ENCODE measurements at places on chromosomes 11 and 22. TPM values are rescaled to one million over a fixed set of nuclear protein-coding genes. Genes with fewer than 3 reads are reported as not detected.

PGA5 gene
- not detected for total RNA-seq

ZNF280B gene
- total RNA-seq: 33.9 TPM

DNA sequence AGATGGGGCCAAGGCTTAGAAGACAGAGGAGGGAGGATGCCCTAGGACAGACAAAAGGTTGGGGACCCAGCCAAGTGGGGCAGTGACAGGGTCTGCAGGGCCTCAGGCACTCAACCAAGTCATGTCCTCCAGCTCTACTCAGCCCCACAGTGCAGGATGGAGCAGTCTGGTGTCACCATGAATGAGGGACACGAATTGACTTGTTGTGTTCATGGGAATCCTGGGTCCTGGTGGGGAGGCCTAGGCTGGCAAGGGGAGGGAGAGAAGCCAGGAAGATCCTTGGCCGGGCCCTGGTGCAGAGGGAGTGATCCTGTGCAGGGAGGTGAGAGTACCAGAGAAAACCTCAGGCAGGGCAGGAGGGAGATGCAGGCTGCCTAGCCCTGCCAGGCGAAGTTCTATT lies 12.0 kb downstream of the P2RY6 start:
- H3K27me3 ChIP-seq: no peaks in the 10 kb centered on the region
- H3K4me3 ChIP-seq: no peak overlapping the region
- H3K27ac ChIP-seq: no peak overlapping the region
- DNase-seq: no peak

DNA sequence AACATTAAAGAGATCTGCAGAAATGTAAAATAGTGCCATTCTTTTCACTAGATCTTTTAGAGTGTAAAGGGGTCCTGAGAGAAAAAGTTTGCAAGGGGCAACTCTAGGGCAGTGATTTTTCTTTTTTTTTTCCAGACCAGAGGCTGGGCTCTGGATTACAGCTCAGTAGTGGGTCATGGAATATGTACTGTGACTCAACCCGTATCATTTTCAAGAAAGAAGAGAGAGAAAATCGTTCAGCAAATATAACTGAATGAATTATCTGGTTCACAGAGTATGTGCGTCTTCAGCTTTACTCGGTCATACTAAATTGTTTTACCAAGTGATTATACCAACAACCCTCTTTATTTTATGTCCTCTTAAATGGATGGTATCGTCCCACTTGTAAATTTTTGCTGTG lies 3.8 kb downstream of the CEP57 start:
- no peaks in the 10 kb centered on the region for H3K4me1 ChIP-seq
- DNase-seq: no peak
- no peak overlapping the region for H3K27ac ChIP-seq

DNA sequence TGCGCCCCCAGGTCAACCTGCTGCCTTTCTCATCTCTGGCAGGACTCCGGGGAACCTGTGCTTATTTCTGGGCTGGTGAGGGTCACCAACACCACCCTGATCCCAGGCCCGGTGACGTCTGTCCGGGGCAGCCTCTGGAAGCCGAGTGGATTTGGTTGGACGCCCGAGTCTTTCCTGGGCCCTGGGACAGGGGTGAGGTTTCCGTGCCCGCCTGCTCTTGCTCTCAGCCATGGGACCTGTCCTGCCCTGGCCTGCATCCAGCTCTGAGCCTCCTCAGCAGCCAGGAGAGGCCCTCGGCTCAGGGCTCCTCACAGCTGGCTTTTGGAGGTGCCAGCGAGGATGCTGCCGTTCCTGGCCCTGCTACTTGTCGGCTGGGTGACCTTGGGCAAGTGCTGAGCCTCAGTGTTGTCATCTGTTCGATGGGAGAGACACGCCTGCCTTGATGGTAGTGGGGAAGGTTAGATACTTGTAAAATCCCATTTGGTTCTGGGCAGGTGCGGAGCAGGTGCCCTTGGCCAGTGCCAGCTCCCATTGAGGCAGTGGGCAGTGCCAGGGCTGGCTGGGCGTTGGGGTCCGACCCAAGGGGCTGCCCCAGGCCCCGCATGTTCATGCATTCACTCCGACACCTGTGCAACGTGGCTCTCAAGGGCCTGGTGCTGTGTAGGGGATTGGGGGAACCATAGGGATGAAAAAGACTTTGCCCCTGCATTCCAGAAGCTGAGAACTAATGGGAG lies 58.9 kb upstream of the THY1 start:
- no peaks in the 10 kb centered on the region for H3K4me1 ChIP-seq
- no peak overlapping the region for H3K27ac ChIP-seq
- H3K4me3 ChIP-seq: no peak overlapping the region
- no peaks in the 10 kb centered on the region for H3K27me3 ChIP-seq

- no peaks in the 10 kb centered on the region for H3K36me3 ChIP-seq
- no peak overlapping the region for H3K27ac ChIP-seq
Measured at GRCh38 chr11:86718521-86718920, 46.1 kb upstream of the ME3 start.

GRCh38 chr22:32307055-32307454 lies 50.6 kb upstream of the RFPL3 start:
- H3K4me1 ChIP-seq: no peaks in the 10 kb centered on the region
- no peaks in the 10 kb centered on the region for H3K27me3 ChIP-seq
- no peak for DNase-seq
- H3K36me3 ChIP-seq: no peaks in the 10 kb centered on the region

DNA sequence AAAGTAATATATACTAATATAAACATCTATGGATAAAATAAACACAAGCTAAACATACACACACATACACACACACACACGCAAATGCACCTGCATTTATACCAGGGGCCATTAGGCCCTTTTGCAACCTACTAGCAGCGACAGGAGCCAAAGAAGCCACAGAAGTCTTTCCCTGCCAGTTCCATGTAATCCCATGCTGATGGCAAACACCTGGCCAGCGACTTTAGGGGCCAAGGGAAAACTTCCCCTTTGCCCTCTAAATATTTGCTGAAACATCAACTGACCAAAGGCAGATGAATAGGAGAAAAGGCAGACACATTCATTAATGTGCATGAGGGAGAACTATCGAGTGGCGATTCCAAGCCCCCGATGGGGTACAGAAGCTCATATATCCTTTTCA lies 14.8 kb upstream of the P2RY2 start:
- no peak overlapping the region for H3K4me3 ChIP-seq
- no peak overlapping the region for H3K27ac ChIP-seq
- no peaks in the 10 kb centered on the region for H3K36me3 ChIP-seq
- H3K27me3 ChIP-seq: no peaks in the 10 kb centered on the region
- no peak for DNase-seq
- no peaks in the 10 kb centered on the region for H3K4me1 ChIP-seq

- H3K4me1 ChIP-seq: peaks cover 3% of the 10 kb centered on the region
- H3K4me3 ChIP-seq: no peak overlapping the region
- no peaks in the 10 kb centered on the region for H3K27me3 ChIP-seq
- no peak for DNase-seq
Measured at GRCh38 chr22:35981900-35982299, 46.7 kb downstream of the RBFOX2 start.

- no peak for DNase-seq
- H3K36me3 ChIP-seq: no peaks in the 10 kb centered on the region
- no peak overlapping the region for H3K27ac ChIP-seq
- H3K4me3 ChIP-seq: no peak overlapping the region
- no peaks in the 10 kb centered on the region for H3K4me1 ChIP-seq
Measured at GRCh38 chr11:73944085-73944484, 6.7 kb upstream of the DNAJB13 start.

GRCh38 chr22:20438427-20438677 lies 727 bp upstream of the SCARF2 start:
- peak overlapping the region; percentile 79 for H3K27ac ChIP-seq
- no peaks in the 10 kb centered on the region for H3K36me3 ChIP-seq
- H3K4me1 ChIP-seq: peaks cover 6% of the 10 kb centered on the region
- no peaks in the 10 kb centered on the region for H3K27me3 ChIP-seq
- DNase-seq: no peak

DNA sequence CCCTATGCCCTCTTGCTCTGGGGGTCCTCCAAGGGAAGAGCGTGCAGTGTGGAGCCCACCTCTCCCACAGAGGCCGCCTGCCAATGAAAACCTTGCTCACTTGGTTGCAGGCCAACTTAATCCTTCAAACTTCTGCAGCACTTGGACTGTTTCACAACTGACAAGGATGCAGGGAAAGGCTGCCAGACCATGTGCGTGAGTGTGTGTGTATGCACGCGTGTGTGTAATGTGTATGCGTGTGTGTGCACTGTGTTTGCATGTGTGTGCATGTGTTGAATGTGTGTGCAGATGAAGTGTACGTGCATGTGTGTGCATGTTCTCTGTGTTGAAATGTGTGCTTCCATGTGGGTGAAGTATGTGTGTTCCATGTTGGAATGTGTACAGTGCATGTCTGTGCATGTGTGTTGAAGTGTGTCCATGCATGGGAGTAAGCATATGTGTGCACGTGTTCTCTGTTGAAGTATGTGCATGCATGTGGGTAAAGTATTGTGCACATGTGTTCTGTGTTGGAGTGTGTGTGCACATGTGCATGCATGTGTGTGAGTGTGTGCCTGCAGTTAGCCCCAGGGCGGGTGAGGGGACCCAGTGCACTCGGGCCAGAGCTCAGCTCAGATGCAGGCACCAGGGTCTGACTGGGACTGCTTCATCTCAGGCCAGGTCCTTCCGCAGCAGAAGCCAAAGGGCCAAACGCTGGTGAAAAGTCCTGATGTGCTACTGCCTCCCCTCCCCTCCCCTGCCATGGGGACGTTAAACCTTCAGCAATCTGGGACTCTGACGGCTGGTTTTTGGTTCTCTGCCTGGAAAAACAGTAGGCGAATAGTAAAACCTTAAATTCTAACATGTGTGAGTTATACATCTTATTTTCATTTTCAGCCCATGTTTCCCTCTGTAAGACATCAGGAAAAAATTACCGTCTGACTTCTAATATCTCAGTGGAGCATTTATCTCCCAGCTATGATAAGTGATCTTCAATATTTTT lies 72.0 kb downstream of the FLI1 start:
- H3K4me1 ChIP-seq: peaks cover 4% of the 10 kb centered on the region
- no peak overlapping the region for H3K27ac ChIP-seq
- H3K4me3 ChIP-seq: no peak overlapping the region
- no peak for DNase-seq

DNA sequence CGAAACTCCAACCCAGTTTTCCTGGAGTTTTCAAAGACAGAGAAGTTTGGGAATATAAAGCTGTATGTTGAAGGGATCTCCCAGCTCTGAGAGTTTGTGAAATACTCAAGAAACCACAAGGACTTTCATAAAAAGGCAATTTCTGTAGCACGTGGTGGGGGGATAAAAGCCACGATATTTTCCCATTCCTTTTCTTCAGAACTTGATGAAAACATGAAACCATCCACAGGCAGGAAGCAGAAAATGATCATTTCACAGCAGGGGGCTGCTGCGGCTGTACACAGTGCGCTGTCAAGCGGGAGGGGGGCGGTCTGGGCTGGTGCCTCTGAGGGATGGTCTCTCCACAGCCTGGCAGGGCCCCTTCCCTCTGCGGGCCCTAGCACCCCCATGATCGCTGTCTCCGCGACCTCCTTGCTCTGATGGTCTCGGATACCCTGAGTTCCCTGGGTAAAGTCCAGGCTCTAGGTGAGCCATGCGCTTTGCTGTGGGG lies 423.2 kb downstream of the MN1 start:
- no peaks in the 10 kb centered on the region for H3K4me1 ChIP-seq
- no peaks in the 10 kb centered on the region for H3K36me3 ChIP-seq
- no peak overlapping the region for H3K4me3 ChIP-seq
- no peak overlapping the region for H3K27ac ChIP-seq
- H3K27me3 ChIP-seq: no peaks in the 10 kb centered on the region

DNA sequence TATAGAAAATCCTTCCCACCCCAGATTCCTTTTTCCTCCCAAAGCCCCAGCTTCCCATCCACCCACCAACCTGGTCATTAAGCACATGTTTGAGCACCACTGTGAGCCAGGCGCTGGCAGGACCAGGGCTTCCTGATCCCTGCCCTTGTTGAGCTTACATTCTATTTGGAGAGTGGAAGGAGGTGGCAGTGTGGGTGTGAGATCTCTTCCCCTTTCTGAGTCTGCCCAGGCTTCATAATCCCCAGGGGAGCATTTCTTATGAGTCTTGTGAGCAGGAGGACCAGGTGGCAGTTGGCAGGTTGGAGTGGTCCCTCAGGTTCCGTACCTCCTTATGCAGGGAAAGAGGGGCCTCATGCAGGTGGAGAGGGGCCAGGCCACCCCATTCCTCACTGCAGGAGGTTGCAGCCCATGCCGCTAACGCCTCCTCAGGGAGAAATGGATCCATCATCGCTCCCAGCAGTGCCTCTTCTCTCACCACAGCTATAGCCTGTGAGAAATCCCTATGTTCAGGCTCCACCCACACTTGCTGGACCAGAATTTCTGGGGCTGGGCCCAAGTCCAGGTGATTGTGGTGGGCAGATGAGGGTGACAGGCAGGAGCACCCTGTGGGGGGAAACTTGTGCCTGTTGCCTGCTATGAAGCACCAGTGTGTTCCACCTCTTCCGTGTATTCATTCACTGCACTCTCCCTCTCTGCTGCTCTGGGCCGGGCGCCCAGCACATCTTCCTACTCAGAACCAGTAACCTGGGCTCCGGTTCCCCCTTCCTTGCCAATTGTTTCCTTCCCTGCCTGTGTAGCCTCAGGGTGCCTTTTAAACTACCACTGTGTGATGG lies 23.5 kb downstream of the UBE2L3 start:
- no peaks in the 10 kb centered on the region for H3K27me3 ChIP-seq
- no peak overlapping the region for H3K4me3 ChIP-seq
- peaks cover 12% of the 10 kb centered on the region for H3K36me3 ChIP-seq
- H3K4me1 ChIP-seq: peaks cover 15% of the 10 kb centered on the region

GRCh38 chr11:86749376-86749775 lies 51.0 kb upstream of the PRSS23 start:
- DNase-seq: no peak
- H3K27ac ChIP-seq: no peak overlapping the region
- H3K36me3 ChIP-seq: no peaks in the 10 kb centered on the region
- no peaks in the 10 kb centered on the region for H3K27me3 ChIP-seq

DNA sequence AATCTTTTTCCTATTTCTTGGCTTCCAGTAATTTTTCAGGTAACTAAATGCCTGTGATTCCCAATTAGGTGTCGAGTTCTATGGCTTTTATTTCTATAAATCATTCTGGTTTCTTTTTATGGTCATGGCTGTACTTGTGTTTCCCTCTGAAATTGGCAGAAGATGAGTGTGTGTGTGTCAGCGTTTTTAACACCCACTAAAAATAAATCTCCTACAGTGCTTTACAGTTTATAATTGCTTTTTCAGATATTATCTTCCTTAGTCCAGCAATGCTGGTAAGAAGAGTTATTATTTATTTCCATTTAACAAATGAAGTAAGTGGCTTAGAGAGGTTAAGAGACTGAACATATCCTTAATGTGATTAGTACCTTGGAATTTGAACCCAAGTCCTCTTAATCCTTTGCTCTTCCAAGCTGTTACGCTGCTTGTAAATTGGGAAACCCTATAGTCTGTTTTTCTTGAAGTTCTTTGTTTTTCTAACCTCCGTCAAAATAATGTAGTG lies 125.2 kb downstream of the TEAD1 start:
- no peak overlapping the region for H3K4me3 ChIP-seq
- peak overlapping the region; percentile 12 for H3K27ac ChIP-seq
- DNase-seq: no peak
- H3K4me1 ChIP-seq: peaks cover 14% of the 10 kb centered on the region
- no peaks in the 10 kb centered on the region for H3K36me3 ChIP-seq

GRCh38 chr22:42892571-42893316 lies 35.7 kb upstream of the ARFGAP3 start:
- no peaks in the 10 kb centered on the region for H3K36me3 ChIP-seq
- H3K27me3 ChIP-seq: no peaks in the 10 kb centered on the region
- H3K4me1 ChIP-seq: peaks cover 11% of the 10 kb centered on the region
- peak overlapping the region; percentile 75 for H3K27ac ChIP-seq
- no peak overlapping the region for H3K4me3 ChIP-seq

Measured in prostate gland (tissue), 2 donors.